NCI-H2081 treated with DMSO at 0.1 percent for 48 hours (cell line): ENCODE measurements at places on chromosomes 16 and 17.

DNA sequence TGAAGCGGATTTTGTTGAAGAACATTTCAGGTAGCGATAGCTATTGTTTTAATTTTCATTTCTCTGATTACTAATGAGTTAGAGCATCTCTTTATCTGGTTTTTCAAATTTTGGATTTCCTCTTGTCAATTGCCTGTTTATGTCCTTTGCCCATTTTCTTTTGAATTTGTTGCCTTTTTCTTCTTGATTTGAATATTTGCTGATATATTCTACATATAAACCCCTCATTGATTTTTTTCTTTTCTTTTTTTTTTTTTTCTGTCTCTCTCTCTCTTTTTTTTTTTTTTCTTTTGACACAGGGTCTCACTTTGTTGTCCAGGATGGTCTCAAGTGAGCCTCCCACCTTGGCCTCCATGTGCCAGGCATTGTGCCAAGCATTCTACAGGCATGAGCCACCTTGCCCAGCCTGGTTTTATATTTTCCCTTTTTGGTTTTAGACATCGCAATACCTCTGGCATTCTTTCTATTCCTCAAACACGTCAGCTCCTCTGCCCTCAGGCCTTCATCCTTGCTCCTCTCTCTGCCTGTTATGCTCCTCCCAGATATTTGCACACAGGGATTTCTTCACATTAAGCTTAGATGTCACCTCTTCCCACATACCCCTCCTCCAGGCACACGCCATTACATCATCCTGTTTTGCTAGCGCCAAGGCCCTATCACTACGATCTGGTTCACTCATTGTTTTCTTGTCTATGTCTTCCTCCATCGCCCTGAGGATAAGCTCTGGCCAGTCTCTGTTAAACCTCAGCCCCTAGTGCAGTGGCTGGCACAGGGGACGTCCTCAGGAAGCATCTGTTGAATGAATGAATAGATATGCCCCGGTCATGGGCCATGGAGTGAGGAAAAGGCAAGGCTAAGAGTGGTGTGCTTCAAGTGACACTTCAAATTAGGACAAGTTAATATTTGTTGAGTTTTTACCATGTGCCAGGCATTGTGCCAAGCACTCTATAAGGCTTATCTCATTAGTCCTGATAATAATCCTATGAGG is 8.6 kb downstream of the SARM1 start:
- no peak for DNase-seq

DNA sequence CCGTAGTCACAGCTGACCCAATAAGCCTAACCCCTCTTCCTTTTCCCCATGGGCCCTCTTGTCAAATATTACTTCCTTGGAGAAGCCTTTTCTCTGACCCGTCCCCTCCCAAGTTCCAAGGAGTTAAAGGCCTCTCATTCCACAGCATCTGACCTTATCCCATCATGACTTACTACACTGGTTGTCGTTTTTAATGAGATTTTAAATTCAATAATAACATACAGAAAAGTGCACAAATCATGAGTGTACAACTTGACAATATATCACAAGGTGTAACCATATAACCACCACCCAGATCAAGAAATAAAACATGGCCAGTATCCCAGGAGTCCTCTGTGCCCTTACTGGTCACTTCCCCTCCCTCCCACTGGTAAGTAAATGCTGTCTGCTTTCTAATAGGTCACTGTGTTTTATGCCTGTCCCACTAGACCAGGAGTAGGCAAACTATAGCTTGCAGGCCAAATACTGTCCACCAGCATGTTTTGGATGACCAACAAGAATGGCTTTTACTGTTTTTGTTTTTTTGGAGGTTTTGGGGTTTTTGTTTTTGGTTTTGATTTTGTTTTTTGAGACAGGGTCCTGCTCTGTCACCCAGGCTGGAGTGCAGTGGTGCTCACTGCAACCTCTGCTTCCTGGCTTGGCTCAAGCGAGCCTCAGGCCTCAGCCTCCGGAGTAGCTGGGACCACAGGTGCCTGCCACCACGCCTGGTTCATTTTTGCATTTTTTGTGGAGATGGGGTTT is 1.2 kb upstream of the FDXR start:
- DNase-seq = no peak

GRCh38 chr16:72443809-72444208 is 271.9 kb upstream of the PMFBP1 start:
- no peak for DNase-seq

- DNase-seq = no peak
Measured at GRCh38 chr16:11985250-11985649, 8.7 kb downstream of the SNX29 start.

- no peak for DNase-seq
Measured at GRCh38 chr17:79992649-79993389, 42.9 kb downstream of the TBC1D16 start.

DNA sequence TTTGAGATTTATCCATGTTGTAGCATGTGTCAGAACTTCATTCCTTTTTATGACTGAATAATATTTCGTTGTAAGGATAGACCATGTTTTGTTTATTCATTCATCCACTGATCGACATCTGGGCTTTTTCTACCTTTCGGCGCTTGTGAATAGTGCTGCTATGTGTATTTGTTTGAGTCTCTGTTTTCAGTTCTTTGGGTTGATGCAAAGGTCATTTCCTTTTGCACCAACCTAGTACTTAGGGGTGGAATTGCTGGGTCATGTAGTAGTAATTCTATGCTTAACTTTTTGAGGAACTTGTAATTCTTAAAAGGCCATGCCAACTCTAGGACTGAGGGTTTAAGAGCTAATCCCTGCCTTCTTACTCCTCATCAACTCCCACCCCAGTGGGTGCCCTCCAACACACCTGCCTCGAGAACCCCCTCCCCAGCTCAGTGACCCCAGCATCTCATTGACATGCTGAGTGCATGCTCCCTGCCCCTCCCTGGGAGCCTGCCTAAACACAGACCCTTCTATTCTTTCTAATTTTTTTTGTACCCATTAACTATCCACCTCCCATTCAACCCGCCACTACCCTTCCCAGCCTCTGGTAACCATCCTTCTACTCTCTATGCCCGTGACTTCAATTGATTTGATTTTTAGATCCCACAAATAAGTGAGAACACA is 51.2 kb downstream of the ABAT start:
- DNase-seq = no peak

DNA sequence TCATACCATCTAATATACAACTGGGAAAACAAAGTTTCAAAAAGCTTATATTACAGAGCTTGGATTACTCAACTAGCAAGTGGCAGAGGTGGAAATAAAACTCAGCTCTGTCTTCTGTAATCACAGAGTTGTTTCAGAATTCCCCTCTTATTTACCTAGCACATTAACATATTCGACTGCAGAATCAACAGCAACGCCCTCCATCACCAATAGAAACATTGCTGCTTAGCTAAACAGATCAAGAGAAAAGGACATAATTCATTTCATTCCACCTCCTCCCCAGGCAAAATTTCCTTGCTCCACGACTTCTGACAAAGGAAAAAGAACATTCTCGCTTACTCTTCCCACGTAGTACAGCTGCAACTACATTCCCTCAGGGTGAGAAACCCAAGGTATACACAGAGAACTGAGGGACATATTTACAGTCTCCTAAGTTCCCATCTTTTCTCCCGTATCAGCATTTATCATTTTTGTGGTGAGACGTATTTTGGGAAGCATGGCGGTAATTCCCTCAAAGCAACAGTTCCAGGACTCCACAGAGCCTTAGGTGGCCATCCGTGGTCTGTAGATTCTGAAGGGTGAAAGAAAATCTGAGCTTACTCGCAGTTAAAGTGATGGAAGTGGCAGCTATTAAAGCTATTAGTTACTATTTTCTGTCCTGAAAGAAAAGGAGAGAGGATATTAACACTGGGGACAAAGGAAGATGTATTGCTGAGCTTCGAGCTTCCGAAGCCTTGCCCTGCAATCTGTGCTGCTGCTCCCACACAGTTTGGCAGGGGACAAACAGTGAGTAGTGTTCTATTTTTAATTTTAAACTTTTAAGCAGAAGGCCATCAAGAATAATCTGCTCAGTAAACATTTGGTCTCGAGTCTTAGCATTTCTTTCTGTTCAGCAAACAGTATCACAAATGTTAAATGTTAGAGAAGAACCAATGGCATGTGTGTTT is 1296.2 kb downstream of the CDH8 start:
- no peak for DNase-seq

DNA sequence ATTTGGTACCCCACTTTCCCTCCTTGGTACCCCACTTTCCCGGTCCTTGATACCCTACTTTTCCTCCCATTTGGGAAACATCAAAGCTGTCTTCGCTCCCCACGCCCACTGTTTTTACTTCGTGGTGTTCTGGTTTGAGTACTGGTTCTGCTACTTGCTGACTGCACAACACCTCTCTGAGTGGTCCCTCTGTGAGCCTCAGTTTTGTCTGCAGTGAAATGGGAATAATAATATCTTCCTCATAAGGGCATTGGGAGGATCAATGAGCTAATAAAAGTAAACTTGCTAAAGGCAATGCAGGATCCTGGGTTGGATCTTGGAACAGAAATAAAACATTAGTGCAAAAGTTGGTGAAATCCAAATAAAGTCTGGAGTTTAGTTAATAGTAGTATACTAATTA is 70.0 kb upstream of the CLEC18A start:
- DNase-seq = no peak

- DNase-seq = no peak
Measured at GRCh38 chr17:31320791-31321190, 631 bp downstream of the EVI2A start.

DNA sequence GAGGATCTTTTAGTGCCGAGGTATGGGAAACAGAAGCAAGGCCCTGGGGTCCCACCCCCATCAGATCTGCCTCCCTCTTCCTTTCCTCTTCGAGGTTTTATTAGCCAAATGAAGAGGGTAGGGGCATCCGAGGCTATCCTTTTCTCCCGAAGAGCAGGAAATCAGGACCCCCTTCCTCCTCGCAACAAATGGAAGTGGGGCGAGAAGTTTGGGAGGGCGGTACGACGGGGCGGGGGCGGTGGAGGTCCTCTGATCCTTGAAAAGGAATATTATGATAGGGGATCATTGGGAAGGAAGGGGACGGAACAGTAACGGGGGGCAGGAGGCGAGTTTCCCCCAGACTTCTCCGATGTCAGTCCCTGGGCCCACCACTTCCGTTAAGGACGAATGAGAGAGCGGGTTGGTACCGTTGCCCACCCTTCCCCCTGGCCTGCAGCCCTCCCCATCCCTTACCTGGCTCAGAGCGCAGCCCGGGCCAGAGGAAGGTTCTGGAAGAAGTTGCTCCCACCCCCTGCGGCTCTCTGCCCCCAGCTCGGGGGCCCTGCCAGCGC is 309 bp downstream of the FOXJ1 start:
- DNase-seq = no peak

DNA sequence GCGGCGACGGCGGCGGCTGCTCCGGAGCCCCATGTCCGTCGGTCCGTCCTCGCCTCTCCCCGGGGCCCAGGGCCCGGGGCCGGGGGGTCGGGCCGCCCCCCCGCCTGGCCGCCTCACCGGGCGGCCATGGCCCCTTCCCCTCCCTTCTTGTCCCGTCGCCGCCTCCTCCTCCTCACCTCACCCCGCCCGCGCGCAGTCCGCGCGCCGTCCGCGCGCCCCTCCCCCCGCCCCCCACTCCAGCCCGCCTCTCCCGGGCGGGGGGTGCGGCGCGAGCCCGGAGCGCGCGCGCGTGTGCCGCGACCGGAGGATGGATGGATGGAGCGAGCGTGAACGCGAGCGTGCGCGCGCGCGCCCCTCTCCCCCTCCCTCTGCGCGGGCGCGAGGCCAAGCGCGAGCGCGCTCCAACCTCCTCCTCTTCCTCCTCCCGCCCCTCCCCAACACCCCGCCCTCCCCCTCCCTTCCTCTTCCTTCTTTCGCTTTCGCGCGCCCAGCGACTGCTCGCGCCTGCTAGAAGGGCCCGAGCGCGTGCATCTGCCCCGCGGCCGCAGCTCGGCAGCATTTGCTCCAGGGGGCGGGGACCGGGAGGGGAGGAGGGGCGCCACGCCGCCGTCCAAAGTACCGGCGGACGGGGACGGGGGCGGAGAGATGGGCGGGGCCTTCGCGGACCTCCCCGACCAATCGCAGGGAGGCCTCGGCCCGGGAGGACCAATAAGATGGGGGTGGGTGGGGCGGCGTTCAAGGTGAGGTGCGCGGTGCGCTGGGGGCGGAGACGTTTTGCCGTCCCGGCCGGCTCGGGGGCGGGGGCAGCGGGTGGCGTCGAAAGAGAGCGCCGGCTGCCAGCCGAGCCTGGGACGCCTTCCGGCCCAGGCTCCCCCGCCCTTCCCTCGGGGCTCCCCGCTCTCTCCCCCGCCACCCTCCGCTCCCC is at the start of gene ATXN7L3:
Gene ATXN7L3 (minus strand): TSS at position 332 of the 925 bp plus-strand sequence. CDS start 1,814 bp downstream, outside the sequence.
- DNase-seq = peak; percentile 88

DNA sequence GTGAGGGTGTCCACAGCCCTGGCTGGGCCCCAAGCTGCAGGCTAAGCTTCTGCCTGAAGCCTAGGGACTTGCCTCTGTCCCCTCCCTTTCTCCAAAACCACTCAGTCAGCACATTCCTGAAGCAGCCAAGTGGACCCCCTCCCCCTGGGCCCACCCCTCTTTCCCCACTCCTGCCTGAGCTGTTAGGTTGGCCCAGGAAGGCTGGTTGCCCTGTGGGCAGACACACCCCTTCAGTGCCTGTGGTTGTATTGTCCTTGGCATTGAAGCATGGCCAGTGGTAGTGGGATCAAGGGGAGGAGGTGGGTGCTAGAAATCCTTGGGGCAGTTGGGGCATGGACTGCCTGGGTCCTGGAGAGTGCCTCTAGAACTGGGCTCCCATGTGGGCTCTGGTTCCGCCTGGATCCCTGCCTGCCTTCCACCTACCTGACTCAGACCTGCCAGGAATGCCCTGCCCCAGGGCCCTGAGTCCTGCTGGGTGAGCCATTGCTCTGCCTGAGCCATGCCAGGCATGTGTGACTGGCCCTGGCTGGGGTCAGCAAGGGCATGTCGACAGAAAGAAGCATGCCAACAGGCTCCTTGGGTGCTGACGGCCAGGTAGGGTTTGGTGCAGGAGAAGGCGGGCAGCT is 2.1 kb downstream of the TRAF4 start:
- no peak for DNase-seq

- DNase-seq = no peak
Measured at GRCh38 chr17:37107406-37108083, 158.8 kb downstream of the AATF start.

DNA sequence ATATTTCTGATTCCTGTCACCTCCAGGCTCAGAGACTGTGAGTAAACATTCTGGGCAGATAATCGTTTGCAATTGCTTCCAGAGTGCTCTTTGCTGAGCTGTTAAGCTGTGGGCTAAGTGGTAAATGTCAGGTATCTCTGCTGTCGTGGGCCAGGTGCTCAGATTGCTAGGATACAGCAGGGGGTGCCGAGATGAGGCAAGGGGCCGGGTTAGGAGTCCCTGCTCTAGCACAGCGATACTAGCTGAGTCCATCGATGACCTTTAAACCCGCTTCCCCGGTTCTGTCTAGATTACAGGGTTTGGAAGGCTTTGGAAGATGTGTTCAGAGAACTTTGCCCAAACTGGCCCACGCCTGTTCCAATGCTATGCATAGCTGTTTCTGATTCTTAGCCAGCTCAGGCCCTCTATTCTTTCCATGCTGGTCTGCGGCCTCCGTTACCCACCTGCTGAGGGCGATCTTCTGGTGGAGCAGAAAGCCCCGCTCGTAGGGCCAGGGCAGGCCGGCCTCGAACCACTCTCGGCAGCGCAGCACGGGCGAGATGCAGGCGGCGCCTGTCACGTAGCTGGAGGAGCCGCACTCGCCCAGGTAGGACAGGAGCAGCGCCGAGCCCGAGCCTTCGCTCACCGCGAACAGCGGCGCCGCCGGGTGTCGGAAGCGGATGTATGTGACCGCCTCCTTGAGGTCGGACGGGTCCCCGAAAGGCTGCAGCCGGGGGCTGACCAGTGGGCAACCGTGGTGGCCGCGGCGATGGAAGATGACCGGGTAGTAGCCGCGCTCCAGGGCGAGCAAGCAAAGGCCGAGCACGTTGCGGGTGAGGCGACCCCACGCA is 979 bp downstream of the ABHD15 start:
- DNase-seq = no peak

GRCh38 chr17:72872396-72872795 is 220.1 kb downstream of the SLC39A11 start:
- DNase-seq = no peak

GRCh38 chr16:65745-66144 is 6.7 kb downstream of the RHBDF1 start:
- DNase-seq = peak; percentile 50
